ENCODE measurements at places on chromosomes 6 and 20.

GRCh38 chr6:131761060-131761761 lies 46.6 kb upstream of the ENPP1 start:
- DNase-seq = no peak

GRCh38 chr6:3791526-3792203 lies 40.2 kb upstream of the PXDC1 start:
- no peak for DNase-seq

DNA sequence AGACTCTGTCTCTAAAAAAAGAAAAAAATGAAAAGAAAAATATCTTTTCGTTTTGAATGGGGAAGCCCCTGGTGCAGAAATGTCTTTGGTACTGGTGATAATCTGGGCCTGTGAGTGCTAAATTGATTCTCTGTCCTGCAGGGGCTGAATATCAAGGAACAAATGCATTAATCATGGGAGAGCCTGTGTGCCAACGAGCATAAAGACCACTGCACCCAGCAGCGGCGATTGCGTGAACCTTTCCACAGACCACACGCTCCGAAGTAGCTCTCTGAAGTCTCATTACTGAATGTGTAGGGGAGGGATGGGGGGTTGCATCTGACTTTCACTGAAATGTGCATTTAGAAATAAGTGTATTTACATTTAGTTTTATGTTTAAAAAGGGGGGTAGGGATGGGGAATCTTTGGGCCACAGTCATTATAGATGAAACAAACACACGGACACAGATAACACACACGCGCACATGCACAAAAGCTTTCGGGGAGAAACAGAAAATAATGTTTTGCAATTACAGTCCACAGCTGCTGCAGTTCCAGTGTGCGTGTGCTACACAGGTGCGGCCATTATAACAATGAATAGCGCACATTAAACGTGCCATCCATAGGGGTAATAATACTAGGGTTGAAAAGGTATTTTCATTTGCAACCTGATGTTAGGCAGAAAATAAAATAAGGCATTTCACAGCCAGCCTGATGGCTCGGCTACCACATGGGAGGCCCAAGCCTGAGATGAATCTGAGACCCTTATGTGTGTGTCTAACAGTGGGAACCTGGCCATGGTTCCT lies 154.0 kb downstream of the MBOAT1 start:
- DNase-seq = no peak

DNA sequence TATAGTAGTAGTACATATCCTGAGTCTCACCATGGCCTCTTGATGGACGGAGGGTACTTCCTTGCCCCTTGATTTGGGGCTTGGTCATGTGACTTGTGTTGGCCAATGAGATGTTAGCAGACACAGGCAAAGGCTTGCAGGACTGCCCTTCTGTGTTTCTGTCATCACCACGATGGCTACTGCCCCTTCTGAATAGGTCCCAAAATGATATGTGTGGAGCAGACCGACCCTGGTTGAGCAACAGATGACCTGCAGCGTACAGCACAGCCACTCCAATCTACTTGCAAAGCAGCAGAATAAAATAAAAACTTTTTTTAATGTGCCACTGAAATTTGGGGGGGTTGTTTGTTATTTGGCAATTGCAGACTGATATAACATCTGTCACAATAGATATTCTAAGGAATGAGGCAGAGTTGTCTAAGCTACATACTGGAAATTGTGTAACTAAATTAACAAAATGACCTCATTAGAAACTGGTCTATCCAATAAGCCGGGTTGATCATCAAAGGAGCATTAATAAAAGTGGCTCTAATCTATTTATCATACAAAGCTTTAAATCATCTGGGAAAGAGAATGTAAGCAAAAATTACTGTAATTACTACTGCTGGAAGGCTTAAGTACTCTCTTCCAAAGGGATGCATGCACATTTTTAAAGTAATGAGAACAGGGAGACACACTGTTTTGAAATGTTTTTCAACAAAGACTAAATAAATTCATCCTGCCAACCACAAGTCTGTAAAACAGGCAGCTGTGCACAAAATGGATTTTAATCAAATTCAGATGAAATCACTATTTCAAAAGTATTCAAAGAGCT lies 209.5 kb downstream of the KIF16B start:
- DNase-seq = no peak

GRCh38 chr6:31510007-31510406 lies 12.1 kb downstream of the MICB start:
- DNase-seq = no peak

GRCh38 chr6:18792866-18793265 lies 405.7 kb downstream of the RNF144B start:
- DNase-seq = no peak

- no peak for DNase-seq
These were observed 359.4 kb downstream of the ADGRB3 start for GRCh38 chr6:68994521-68994920.

GRCh38 chr20:49028684-49029083 lies 17.4 kb upstream of the CSE1L start:
- DNase-seq = no peak

DNA sequence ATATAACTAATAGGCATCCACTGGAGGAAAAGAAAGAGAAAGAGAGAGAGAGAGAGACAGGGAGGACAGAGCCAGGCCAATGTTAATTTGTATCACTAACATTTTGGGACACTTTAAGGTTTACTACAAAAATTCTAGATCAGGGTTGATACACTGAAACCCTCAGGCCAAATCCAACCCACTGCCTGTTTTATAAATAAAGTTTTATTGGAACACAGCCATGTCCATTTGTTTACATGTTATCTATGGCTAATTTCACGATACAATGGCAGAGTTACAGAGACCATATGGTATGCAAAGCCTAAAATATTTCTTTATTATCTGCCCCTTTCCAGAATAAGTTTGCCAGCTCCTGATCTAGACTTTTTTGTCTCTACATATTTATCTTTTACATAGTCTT lies 263.9 kb downstream of the ZNF217 start:
- no peak for DNase-seq

DNA sequence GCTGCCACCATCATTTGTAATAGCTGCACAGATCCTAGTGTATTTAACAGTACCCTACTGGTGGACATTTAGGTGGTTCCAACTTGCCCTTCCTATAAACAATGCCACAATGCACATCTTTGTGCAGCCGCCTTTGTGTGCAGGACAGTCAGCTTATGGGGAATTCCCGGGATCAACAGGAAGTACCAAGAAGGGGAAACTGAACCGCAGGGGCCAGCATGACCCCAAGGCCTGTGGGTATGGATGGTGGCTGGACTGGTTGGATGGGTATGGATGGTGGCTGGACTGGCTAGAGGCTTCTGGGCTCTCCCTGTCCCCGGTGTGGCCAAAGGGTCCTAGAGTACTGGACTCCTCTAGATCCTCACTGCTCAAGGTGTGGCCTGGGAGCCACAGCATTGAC lies 46.7 kb downstream of the CEBPB start:
- DNase-seq = no peak

- no peak for DNase-seq
These were observed 21.0 kb downstream of the RNASET2 start for GRCh38 chr6:166935353-166935752.

- DNase-seq = no peak
These were observed 133.7 kb upstream of the FLRT3 start for GRCh38 chr20:14470977-14471661.

GRCh38 chr6:39396854-39397253 lies 74.4 kb upstream of the KCNK16 start:
- DNase-seq = no peak

GRCh38 chr20:58102261-58102660 lies 126.2 kb downstream of the ANKRD60 start:
- no peak for DNase-seq

DNA sequence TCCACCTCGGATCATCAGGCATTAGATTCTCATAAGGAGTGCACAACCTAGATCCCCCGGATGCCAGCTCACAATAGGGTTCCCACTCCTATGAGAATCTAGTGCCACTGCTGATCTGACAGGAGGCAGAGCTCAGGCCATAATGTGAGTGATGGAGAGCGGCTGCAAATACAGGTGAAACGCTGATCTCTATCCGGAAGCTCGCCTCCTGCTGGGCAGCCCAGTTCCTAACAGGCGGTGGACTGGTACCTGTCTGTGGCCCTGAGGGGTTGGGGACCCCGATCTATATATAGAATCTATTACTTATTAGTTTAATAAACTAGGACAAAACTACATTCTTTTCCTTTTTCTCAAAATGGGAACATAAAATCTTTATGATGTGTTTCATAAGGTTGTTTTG lies 741.9 kb downstream of the RFPL4B start:
- DNase-seq = no peak

- no peak for DNase-seq
These were observed 168.0 kb downstream of the ZMYND8 start for GRCh38 chr20:47188540-47188939.

All from smooth muscle cell of the brain vasculature (primary cell).